Activated naive CD4-positive, alpha-beta T cell (primary cell): ENCODE measurements at places on chromosomes 2 and 18.

GRCh38 chr2:180892091-180892490 lies 88.3 kb upstream of the UBE2E3 start:
- no peak for DNase-seq

- no peak for DNase-seq
These were observed 6.6 kb upstream of the RPL37A start for GRCh38 chr2:216491793-216492596.

DNA sequence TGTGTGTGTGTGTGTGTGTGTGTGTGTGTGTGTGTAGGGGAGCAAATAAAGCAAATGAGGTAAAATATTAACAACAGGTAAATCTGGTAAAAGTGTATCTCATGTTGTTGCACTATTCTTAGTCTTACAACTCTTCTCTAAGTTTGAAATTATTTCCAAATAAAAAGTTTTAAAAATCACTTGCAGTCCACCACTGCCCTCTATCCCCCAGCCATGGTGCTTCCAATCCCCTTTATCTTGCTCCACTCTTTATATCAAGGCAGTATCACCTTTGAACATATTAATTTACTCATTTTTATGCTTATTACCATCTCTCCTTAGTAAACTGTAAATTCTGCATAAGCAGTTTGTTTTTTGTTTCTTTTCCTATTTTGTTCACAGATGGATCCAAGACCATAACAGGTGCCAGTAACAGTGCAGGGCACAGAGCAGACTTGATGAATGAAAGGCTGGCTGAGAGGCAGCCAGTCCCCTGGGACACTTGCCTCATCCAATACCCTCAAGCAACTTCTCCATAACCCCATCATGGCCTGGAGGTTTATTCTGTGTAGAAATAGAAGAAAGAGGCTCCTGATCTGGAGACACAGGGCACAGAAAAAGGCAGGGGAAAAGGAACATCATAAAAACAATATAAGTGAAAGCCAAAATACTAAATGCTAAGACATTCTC lies 67.6 kb downstream of the LDAH start:
- DNase-seq: no peak

- no peak for DNase-seq
These were observed 214.8 kb downstream of the SP3 start for GRCh38 chr2:173750353-173750801.

GRCh38 chr2:104321796-104322349 lies 532.0 kb upstream of the POU3F3 start:
- no peak for DNase-seq

DNA sequence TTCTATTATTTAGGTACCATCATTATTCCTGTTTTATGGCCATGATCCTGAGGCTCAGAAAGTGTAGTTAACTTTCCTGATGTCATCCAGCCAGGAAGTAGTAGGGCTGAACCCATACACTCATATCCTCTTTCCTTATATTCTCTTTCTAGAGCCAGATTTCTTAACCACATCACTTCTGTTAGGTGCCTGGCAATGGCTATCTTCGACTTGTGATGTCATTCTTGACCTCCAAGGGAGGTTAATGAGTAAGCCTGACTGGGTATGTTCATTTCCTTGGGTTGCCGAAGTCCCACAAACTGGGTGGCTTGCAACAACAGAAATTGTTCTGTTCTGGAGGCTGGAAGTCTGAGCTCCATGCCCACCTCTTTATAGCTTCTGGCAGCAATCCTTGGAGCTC lies 43.4 kb downstream of the ITGB6 start:
- no peak for DNase-seq

DNA sequence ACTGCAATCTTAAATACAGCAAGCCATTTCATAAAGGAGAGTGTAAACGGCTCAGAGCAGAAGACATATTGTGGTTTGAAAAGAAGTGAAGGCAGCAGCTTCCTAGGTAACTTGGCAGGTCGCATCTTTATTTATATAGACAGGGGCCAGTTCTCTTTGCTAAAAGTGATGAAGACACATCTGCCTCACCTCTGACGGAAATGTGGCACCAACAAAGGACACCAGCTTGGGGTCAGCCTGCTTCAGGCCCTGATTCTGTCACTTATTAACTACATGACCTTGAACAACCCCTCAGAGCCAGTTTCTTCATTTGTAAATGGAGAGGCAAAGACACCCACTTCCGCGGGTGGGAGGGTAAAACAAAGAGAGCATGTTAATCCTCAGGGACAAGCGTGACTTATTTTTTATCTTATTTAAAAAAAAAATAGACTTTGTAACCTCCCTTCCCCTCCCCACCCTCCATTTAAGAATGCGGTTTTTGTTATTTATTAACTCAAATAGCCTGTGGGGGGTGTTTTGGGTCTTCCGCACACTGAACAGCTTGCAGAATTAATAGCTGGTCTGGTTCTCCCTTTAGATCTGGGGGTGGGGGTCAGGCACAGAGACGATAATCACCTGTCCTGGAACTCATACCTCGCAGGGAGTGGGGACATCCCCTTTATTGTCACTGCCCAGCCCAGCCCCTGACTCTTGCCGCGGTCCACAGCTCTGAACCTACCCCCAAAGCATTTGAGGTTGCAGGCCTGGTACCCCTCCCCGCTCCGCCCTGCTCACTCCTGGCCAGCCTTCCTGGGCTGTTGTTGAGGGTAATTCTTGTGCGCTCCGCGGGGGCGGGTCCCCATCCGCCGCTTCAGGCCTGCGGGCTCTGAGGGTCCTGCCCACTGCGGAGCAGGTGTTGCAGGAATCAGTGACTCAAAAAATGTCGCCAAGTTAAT lies 64.2 kb upstream of the TMEM17 start:
- DNase-seq: no peak

DNA sequence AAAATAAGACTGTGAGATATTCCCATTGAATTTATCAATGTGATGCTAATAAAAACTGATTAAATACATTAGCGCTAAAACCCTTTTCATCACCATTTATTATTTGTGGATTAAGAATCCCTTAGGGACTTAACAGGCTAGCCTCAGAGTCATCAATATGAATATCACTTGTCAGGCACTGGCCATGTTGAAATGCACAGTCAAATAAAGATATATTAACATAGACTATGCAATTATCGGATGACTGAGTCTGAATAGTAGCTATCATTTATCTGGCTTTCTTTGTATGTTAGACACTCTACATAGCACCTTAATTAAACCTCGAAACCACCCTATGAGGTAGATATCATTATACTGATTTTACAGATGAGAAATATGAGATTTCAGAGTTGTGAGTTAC lies 213.6 kb downstream of the RDH14 start:
- DNase-seq: no peak

DNA sequence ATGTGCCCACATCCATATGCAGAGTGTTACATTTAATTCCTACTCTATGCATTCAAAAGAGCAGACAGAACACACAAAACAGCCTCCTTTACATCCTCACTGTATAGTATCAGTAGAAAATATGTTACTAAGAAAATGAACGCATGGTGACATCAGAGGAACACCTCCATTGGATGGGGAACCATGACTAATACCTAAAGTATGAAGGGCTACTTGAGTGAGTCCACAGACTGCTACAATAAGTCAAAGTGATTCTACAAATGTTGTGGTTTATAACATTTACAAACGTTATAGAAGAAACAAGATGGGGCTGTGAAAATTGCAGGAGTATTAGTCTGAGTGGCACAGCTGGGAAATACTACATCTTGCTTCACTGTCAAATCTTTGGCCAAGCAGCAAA lies 1830.9 kb upstream of the PIK3C3 start:
- no peak for DNase-seq

DNA sequence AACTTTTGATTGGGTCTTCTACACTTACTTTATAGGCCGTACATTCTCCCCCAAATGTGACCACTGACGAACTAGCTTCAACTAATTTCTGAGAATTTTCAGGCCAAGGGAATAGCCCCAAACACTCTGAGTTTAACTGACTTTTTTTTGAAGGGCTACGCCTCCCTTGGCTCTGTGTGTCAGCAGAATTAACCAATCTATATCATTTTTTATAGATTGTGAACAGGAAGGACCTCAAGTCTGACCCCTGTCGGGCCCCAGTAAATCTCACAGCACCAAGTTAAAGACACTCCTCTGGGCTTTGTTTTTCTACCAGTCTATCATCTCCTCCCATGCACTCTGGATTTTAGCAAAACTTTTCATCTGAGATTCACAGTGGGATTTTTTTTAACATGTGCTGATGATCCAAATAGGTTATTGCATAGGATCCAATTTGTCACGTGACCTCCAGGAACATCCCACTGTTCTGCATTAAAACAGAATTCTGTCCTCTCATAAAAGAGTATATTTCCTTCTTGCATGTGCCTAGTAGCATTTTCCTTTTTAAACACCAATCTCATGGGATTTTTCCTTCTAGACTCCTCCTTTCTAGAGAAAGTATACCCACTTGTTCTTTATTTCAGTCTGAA lies 307.1 kb downstream of the OSR1 start:
- DNase-seq: no peak

DNA sequence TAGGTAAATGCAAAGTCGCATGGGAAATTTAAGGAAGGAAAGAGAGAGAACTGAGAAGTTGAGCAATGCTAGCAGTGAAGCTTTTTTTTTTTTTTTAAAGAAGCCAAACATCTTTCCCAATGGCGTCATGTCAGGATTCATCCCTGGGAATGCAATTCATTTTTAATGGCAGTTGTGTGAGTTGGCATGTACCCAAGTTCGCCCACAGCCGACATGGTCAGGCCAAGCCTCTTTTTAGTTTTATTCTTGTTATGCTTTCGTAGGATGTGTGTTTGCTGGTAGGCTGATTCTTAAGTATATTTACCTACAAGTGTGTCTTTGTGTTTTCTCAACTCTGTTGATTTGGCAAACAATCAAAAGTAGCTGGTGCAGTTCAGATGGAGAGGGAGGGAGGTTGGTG lies 127.6 kb upstream of the ITGA6 start:
- no peak for DNase-seq

- peak; percentile 7 for DNase-seq
These were observed 19.5 kb downstream of the SLC25A52 start for GRCh38 chr18:31741097-31741735.

DNA sequence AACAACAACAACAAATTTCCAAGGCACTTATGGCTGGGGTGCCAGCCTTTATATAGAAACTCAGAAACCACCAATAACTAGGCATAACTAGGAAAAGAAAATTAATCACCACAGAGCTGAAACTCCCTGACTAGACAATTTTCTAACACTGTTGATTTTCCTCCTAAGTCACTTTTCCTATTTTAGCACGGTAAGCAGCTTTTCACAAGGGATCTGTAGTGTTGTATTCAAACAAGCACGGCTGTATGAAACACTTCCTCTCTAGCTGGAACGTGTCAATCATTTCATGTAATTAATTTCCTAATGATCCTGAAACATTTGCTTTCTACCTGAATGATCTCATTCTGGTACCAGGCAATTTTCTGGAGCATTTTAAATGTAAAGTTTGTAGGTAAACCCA lies 645.0 kb downstream of the IRS1 start:
- no peak for DNase-seq

- no peak for DNase-seq
These were observed 66.6 kb downstream of the STPG4 start for GRCh38 chr2:47088371-47089082.

- DNase-seq: no peak
These were observed 53.8 kb downstream of the EFEMP1 start for GRCh38 chr2:55869637-55870325.

DNA sequence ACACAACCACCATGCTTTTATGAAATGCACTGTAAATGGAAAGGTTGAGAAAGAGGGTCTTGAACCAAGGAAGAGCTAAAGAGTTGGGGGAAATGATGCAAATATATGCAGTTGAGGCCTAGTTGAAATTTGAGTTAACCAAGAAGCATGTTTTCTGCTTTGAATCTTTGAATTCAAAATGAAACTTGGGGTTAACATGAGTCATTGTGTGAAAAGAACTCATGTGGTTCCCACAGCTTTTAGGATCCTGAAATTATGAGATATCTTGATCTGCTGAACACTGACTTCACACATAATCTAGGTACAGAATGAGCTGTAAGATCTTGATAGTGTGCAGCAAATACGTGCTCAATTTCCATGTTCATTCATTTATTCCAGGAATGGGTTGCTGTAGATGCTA lies 422.9 kb upstream of the TRIB2 start:
- DNase-seq: no peak

DNA sequence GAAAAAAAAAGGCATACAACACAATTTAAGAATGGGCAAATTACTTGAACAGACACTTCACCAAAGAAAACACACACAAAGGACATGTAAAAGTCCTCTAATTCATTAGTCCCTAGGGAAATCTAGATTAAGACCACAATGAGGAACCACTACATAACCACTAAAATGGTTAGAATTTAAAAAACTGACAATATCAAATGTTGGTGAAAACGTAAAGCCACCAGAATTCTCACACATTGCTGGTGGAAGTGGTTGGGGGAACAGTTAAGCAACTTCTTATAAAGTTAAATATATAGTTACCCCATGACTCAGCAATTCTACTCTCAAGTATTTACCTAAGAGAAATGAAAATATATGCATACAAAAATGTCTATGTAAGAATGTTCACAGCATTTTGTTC lies 11.8 kb downstream of the RTN4 start:
- no peak for DNase-seq

DNA sequence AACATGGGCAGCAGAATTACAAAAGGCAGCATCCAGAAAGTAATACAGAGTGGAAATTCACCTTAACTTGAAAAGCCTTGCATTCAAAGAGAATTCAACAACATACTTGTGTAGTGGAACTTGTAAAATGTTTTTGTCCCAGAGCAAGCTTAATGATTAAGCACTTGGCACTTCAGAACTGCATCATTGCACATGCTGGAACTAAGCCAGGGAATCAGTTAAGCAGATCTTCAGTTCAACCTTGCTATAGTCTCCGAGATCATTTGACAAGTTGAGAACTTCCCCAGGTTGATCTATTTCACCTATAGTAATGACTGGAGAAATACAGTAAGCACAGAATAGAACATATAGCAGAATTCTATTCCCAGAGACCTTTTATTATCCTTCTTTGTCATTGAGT lies 1337.2 kb upstream of the NXPH2 start:
- no peak for DNase-seq

DNA sequence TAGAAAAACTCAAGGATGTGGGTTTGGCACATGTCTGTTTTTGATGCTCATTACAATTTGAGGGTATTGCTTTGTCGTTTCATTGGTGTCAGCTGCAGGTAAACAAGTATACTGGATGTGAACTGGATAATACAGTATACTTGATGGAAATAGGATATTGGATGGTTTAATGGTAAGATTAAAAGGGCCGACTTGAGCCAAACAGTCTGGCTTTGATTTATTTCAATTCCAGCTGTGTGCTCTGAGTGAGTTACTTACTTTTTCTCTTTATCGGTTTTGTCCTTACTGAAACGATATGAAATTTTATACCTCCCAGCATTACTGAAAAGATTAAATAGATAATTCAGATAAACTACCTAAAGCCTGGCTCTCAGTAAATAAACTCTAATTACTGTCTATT lies 227.6 kb downstream of the ASXL3 start:
- no peak for DNase-seq

- no peak for DNase-seq
These were observed 644.2 kb upstream of the SETBP1 start for GRCh38 chr18:44036501-44036900.

DNA sequence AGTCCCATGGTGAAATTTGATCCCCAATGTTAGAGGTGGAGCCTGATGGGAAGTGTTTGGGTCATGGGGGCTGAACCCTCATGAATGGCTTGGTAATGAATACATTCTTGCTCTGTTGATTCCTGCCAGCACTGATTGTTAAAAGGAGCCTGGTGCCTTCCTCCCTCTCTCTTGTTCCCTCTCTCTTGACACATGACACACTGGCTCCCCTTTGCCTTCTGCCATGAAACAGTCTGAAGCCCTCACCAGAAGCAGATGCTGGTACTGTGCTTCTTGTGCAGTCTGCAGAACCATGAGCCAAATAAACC lies 30.6 kb upstream of the EPC2 start:
- no peak for DNase-seq

- no peak for DNase-seq
These were observed 5.3 kb upstream of the IL18R1 start for GRCh38 chr2:102350137-102350793.
